ENCODE measurements at places on chromosomes 1 and 21.

DNA sequence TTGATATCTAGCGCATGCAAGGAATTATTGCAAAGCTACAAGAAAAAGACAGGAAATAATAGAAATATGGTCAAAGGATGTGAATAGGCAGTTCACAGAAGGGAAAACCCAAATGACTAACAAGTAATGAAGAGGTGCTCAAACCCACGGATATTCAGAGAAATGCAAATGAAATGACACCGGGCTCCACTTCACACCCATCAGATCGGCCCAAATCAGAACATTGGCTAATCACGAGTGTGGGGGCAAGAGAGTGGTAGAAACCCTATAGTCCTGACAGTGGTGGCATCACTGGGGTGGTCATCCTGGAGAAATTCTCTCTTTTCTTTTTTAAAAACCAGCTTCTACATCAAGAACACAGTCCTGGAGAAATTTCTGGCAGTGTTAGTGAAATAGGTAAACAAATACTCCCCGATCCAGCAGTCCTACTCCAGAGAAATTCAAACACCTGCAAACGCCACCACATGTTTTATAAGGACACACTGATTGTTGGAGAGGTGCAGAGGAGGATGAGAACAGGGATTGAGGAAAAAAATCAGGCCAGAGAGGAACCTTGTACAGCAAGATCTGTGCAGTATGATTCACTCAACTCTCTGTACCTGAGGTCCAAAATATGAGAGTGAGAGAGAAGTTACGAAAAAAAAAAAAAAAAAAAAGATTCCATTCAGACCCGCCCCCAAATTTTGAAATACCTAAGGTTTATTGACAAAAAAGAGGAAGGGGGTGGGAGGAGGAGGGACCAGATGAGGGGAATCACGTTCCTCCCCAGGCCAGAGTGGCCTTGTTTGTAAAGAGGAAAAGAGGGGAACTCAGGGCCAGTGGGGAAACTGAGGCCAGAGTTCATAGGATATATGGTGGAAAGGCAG, 9.2 kb upstream of the TNFRSF1B start:
- no peak for DNase-seq

- DNase-seq, result no peak
Measured at GRCh38 chr1:201890806-201891450, 2.2 kb downstream of the SHISA4 start.

DNA sequence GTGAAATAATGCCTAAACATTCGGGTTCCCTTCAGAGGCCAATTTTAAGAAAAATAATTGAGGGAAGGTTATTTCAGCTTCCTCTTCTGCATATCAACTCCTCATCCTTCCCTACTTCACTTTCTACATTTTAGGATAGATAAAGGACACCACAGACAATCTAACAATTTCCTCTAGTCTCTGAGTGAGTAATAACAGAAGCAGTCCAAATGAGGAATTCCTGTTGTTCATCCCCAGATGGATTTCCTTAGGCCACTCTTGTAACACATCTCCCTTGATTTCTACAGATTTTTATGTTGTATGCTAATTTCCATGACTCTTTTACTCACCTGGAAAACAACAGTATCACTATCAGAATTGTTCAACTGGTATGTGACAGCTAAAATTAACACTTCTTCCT, 87.7 kb upstream of the LYPLAL1 start:
- no peak for DNase-seq

DNA sequence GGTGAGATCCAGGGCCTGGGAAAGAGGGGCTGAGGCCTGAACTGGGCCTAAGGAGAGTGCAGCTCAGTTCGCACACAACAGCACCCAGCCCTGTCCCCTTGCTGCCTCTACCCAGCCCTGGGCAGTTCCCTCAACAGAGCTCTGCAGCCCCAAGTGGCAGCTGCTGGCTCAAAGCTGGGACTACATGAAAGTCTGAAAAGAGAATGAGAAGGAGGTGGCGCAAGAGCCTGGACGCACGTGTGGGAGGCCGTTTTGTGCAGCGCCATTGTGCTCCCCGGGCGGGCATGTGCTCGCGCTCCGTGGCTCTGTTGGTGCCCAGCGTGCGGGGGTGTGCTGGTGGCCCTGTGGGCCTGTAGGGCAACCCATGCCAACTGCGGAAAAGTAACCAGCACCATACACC, 10.3 kb downstream of the GPR37L1 start:
- DNase-seq, result no peak

GRCh38 chr1:94284476-94284875, 47.1 kb upstream of the ARHGAP29 start:
- DNase-seq, result no peak

GRCh38 chr1:58528518-58528917, 18.0 kb downstream of the OMA1 start:
- no peak for DNase-seq

DNA sequence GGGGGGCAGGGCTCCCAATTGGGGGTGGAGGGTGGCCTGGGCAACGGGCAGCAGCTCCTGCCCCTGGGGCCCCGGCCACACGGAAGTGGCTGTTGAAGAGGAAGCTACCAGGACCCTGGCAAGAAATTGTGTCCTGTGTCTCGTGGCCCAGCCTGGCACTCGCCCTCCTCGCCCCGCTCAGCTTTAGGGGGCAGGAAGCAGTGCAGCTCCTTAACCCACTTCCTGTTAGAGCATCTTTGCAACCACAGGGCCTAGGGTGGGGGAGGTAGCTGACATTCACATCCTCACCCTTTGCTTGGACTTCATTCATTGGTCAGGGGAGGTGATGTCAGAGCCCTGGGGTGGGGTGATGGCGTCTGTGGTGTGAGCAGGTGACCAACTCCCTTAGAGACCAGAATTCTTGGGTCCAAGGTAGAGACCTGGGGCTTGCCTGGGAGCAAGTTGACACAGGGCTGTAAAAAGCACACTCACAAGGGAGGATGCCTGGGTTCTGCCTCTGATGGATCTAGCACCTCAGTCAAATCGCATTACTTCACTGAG, at the start of gene ARHGAP30:
Gene ARHGAP30 (minus strand): TSS at position 161 of the 540 bp plus-strand sequence. CDS start 267 bp downstream, outside the sequence.
- DNase-seq, result no peak

DNA sequence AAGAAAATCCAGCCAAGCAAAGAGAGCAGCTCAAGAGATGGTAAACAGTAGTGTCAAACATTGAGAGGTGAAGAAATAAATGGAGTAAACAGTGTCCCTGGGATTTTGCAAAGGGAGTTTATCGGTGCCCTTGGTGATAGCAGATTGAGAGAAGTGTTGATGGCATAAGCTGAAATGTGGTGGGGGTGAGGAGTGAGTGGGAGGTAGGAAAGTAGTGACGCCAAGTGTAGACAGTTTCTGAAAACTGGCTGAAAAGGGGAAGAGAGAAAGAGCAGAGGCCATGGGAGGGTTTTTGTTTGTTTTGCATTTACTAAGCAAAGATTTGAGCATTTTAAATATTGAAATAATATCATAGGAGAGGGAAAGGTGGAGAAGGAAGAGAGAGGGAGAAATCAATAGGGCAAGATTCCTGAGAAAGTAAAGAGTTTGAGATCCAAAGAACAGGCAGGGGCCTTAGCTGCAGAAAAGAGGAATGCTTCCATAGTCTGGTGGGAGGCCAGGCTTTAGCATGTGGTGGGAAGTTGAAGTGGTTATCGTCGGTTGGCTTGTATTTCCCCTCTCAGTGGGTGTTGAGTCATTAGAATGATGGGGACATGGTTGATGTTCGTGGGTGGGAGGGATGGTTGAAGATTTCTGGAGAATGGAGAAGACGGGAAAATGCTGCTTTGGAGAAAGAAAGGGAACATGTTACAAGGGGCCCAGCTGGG, 26.8 kb upstream of the RASAL2 start:
- no peak for DNase-seq

- DNase-seq, result peak; percentile 72
Measured at GRCh38 chr1:15833842-15834405, 13.6 kb upstream of the SPEN start.

DNA sequence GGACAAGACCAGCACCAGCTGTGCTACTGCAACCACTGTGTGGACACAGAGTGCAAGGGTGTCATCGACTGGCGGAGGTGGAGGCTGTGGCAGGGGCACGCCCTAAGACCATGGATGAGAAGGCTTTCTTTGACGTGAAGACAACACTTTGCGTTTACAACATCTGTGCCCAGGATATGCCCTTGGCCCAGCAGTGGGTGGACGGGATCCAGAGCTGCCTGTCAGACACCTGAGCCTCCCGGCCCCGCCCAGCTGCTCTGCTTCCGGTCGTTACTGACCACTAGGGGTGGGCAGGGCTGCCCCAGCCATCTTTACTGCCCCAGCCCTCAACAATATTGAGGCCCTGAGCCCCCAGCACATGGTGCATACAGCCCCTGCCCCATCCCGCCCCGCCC, 21.4 kb upstream of the NPPB start:
- no peak for DNase-seq

DNA sequence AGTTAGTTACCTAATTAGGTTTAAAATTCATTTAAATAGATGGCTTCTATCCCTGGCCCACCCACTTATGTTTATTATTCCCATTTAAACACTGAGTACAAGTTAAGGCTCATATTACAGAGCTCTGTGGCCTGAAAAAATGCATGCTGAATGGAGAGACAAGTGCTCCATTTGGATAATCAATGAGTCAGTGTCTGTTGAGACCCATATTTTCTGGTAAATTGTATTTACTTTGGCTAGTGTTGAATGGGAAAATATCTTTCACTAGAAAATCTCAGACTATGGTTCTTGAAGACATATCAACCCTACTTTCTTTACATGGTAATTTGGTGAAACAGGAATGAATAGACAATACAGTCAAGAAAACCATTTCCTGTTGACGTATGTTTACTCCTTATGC, 356.0 kb downstream of the S1PR1 start:
- DNase-seq, result peak; percentile 92

- DNase-seq, result no peak
Measured at GRCh38 chr1:29767088-29767685, 530.9 kb downstream of the PTPRU start.

DNA sequence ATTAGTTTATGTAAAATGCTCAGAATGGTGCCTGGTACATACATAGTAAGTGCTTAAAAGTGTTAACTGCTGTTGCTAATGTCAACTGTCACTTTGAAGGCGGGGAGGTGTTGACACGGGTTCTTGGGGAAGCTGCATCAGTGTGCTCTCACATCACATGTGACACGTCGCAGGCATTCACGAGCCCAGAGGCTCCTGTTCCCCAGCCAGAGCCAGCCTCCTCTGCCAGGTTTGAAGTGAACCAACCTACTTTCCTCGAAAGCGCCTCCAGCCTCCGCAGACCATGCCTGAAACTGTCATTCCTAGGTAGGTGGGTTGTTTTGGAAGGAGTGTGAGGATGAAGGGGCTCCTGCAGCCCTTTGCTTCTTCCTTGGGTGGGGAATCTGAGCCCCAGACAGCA, 13.8 kb downstream of the GALNT2 start:
- DNase-seq, result no peak

DNA sequence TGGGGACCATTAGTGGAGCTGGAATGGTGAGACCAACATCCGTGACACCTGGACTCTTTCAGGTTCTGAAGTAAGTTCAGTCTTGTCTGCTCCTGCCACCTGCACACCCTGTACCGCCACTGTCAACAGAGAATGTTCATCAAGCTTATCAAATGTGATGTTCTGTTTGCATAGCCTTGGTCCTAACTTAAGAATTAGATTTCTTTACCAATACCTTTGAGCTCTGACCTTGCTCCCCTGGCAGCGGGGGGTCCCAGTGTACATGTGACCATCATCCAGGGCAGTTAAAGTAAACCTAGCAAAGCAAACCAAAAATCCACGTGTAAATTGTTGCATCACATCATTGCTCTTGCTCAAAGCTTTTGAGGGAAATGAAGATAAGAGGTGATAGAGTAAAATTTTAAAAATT, 14.5 kb downstream of the SLC25A33 start:
- DNase-seq, result no peak

DNA sequence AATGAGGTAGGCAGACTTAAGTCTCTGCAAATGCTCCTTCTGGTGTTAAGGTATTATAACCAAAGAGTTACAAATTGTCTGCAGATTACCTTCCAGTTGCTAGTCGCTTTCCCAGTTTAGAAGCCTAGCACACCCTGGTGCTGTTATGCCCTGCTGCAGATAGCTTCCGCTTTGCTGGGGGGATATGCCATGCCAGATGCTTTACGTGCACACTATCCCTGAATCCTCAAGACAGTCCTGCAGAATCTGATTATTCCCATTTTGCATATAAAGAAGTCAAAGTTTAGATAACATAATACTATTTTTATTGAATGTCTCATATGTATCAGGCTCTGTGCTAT, 166.5 kb downstream of the DHRS3 start:
- no peak for DNase-seq

GRCh38 chr1:240538776-240539430, 73.1 kb downstream of the GREM2 start:
- no peak for DNase-seq

DNA sequence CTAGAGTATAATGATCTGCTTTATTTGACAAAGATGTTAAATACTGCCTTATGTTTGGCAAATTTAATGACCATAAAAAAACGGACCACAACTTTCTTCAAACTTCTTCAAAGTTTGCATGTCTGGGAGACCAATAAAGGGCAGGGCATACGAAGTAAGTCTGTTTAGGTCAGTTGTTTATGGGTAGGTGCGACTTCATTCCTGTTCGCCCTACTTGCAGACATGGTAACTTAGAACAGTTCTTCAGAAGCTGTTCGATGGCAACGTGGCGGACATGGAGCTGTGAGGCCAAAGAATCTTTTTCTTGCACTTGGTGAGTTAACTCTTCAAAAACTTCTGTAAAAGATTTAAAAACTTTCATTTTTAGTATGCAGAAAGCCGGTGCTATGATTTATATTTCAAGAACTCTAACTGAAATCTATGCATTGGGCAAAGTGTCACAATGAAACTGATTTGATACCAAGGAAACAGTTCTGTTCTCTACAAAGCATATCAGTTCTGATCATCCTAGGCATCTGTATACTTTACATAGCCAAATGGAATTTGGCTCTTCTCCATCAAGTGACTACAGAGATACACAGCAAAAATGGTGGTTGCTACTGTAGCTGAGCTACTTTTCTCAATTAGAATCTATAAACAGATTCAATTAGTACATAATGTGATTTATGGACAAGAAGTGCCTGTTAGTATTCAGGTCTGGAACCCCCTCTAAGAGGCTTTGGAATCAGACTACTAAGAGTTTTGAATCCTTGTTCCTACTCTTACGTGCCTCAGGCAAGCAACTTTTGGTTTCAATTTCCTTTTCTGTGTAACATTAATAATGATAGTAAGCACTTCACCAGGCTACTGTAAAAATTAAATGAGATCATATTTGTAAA, 25.7 kb downstream of the C21orf91 start:
- peak; percentile 12 for DNase-seq

GRCh38 chr1:184199438-184200085, 148.0 kb downstream of the TSEN15 start:
- no peak for DNase-seq

DNA sequence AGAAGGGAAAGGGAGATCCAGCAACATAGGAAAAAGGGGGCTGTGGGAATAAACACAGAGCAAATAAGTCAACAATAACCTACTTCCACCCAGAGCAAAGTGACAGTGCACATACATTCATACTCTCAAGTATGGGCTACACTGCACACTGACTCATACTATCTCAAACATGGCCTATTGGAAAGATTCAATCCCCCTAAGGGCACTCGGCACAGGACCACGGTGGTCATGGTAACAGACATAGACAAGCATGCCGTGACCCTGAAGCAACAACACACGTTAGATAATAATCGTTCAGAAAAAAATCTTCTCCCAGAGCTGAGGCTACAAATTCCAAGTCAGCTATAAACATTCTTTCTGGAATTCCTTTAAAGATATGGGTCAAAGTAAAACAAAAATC, 16.8 kb upstream of the JAK1 start:
- DNase-seq, result peak; percentile 85

Measured in NCI-H69 (cell line).